ENCODE measurements at places on chromosomes 2 and 18. TPM values are rescaled to one million over a fixed set of nuclear protein-coding genes. Genes with fewer than 3 reads are reported as not detected.

ICOS gene
- 0.20 TPM for total RNA-seq

SOCS6 gene
- total RNA-seq = 30.7 TPM

MIB1 gene
- total RNA-seq = 87.7 TPM

STEAP3 gene
- total RNA-seq = 0.94 TPM

Measured in spinal cord (tissue), 10 donors.